ENCODE measurements at places on chromosomes 2 and 18. TPM values are rescaled to one million over a fixed set of nuclear protein-coding genes. Genes with fewer than 3 reads are reported as not detected.

DNA sequence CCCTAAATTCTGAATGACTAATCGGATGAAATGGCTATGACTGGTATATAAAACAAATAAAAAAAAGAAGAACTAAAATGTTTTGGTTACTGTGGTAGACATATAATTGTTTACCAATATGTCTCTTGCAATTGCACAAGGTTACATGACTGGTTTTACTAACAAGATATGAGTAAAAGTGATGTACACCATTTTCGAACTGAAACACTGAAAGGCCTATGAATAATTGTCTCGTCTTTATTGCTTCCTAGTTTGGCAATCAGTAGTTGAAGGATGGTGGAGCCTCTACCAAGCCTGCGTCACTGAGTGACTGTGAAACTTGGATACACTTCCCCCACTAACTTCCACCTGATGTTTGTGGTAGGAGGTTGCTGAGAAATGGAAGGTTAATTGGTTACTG is 16.5 kb downstream of the CDH19 start:
- no peaks in the 10 kb centered on the region for H3K27me3 ChIP-seq
- no peaks in the 10 kb centered on the region for H3K4me1 ChIP-seq
- H3K27ac ChIP-seq = no peak overlapping the region
- H3K36me3 ChIP-seq = no peaks in the 10 kb centered on the region

DNA sequence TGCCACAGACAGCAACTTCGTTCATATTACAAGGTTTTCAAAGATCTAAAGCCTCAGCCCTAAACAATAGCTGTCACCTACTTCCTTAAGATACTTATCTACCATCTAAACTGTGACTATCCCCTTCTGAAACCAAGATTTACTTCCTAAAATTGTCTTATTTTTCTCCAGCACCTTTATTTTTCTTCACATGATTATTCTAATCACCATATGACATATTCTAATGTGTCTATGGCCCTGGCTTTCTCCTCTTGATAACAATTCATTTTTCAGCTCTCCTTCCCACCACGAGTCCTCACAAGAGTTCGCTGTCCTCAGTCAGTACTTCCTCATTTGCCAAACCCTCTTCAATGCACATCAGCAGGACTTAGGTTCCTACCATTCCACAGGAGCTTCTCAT is 53.9 kb downstream of the RTTN start:
- H3K36me3 ChIP-seq = peaks cover 30% of the 10 kb centered on the region
- no peak overlapping the region for H3K27ac ChIP-seq
- no peaks in the 10 kb centered on the region for H3K27me3 ChIP-seq

- H3K27ac ChIP-seq = no peak overlapping the region
- no peak overlapping the region for H3K4me3 ChIP-seq
- no peaks in the 10 kb centered on the region for H3K27me3 ChIP-seq
- DNase-seq = no peak
- H3K36me3 ChIP-seq = no peaks in the 10 kb centered on the region
These were observed 640.2 kb downstream of the STK39 start for GRCh38 chr2:167607211-167607610.

DNA sequence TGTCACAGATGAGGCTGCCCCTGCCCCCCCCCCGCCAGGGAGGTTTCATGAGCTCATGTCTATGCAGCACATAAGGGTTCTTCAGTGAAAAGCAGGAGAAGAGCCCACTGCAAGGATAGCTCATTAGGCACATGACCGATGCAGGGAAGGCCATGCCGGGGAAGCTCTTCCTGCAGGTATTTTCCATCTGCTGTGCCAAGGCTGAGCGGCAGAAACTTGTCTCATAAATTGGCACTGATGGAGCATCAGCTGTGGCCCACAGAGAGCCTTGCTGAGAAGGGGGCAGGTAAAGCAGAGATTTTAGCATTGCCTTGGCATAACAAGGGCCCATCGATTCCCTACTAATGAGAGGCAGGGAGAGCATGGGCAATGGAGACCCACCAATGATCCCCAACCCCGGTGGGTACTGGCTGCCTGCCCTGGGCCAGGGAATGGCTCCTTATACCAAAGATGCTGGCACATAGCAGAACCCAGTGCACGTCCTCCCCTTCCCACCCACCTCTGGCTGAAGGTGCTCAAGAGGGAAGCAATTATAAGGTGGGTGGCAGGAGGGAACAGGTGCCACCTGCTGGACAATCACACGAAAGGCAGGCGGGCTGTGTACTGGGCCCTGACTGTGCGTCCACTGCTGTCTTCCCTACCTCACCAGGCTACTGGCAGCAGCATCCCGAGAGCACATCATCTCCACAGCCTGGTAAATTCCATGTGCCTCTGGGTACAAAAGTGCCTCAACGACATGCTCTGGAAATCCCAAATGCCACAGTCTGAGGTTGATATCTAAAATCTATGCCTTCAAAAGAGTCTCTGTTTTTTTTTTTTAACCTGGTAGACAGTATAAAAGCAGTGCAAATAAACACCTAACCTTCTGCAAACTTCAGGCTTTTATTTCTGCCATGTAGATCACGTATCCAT is 41.4 kb downstream of the STEAP3 start:
- DNase-seq = peak; percentile 62
- H3K4me3 ChIP-seq = no peak overlapping the region
- no peaks in the 10 kb centered on the region for H3K27me3 ChIP-seq
- H3K4me1 ChIP-seq = no peaks in the 10 kb centered on the region

- peaks cover 93% of the 10 kb centered on the region for H3K4me1 ChIP-seq
- H3K27me3 ChIP-seq = no peaks in the 10 kb centered on the region
- peak overlapping the region; percentile 51 for H3K4me3 ChIP-seq
- H3K27ac ChIP-seq = peak overlapping the region; percentile 92
- peak; percentile 51 for DNase-seq
These were observed 74.4 kb downstream of the ANKRD44 start for GRCh38 chr2:197236159-197236558.

- no peak overlapping the region for H3K27ac ChIP-seq
- peaks cover 7% of the 10 kb centered on the region for H3K4me1 ChIP-seq
- H3K27me3 ChIP-seq = no peaks in the 10 kb centered on the region
- no peak for DNase-seq
- peaks cover under 1% of the 10 kb centered on the region for H3K36me3 ChIP-seq
These were observed 51.0 kb upstream of the PCBP1 start for GRCh38 chr2:70036290-70036689.

The LBX2 gene
- total RNA-seq = 0.28 TPM

The VAMP8 gene
- 98.3 TPM for total RNA-seq

The GPR55 gene
- 4.0 TPM for total RNA-seq

The IGFBP2 gene
- 11.5 TPM for total RNA-seq

The REG1B gene
- total RNA-seq = not detected

The ALPP gene
- not detected for total RNA-seq
